ENCODE measurements at places on chromosomes 2 and 18. TPM values are rescaled to one million over a fixed set of nuclear protein-coding genes. Genes with fewer than 3 reads are reported as not detected.
A peak's percentile ranks its signal among the peaks of the same experiment; 100 is the strongest.

Gene KIDINS220
- total RNA-seq, result 74.5 TPM

Gene ZAP70
- total RNA-seq, result 0.99 TPM

Gene INSIG2
- total RNA-seq, result 13.1 TPM

Gene SAG
- not detected for total RNA-seq

Gene MOGAT1
- total RNA-seq, result 0.31 TPM

Gene SMYD1
- total RNA-seq, result 658 TPM

Gene AKAIN1
- total RNA-seq, result not detected

Gene MOCOS
- 0.60 TPM for total RNA-seq

DNA sequence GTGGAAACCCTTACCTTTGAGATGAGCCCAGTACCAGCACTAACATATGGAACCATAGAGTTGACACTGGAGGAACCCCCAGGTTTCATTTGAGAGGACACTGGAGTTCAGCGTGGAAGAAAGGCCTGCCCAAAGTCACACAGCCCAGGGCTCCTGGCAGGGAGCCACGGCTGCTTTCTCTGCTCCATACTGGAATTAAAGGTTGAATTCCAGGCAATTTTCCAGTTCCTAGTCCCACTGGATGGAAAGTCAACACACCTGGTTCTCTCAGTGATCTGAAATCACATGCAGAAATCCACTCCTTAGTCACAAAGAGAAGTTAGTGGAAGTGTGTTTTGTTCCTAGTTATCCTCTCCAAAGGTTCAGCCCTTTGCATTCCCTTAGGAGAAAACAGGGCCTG is 336.1 kb upstream of the SKOR2 start:
- H3K27me3 ChIP-seq, result no peaks in the 10 kb centered on the region
- no peak overlapping the region for H3K4me3 ChIP-seq
- H3K36me3 ChIP-seq, result no peaks in the 10 kb centered on the region
- no peak for DNase-seq
- H3K27ac ChIP-seq, result no peak overlapping the region
- no peaks in the 10 kb centered on the region for H3K4me1 ChIP-seq

DNA sequence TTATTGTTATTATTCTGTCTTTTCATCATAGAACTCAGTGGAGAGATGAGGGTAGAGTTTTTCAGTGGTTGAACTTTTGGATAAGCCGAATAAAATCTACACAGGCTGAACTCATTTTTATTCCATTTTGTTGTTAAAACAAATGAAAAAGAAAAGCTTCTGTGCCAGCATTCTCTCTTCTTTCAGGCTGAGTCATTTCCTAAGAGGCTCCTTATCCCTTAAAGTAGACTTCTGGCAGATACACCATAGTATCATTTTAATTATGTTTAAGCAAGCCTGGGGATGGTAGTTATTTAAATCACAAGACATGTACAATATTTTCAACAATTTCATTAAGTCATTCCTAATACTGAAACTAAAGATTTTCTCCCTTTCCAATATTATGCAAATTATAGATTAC is 1364.0 kb upstream of the NRXN1 start:
- H3K27me3 ChIP-seq, result no peaks in the 10 kb centered on the region
- no peaks in the 10 kb centered on the region for H3K36me3 ChIP-seq

- H3K36me3 ChIP-seq, result no peaks in the 10 kb centered on the region
- no peak overlapping the region for H3K4me3 ChIP-seq
- no peaks in the 10 kb centered on the region for H3K27me3 ChIP-seq
- peaks cover 22% of the 10 kb centered on the region for H3K4me1 ChIP-seq
- no peak for DNase-seq
- peak overlapping the region; percentile 76 for H3K27ac ChIP-seq
Observed at GRCh38 chr2:160970052-160970965, 189.9 kb upstream of the TANK start.

- no peak overlapping the region for H3K27ac ChIP-seq
- no peak for DNase-seq
- peaks cover 26% of the 10 kb centered on the region for H3K4me1 ChIP-seq
- H3K36me3 ChIP-seq, result no peaks in the 10 kb centered on the region
- no peak overlapping the region for H3K4me3 ChIP-seq
- no peaks in the 10 kb centered on the region for H3K27me3 ChIP-seq
Observed at GRCh38 chr2:101842471-101842870, 145.0 kb downstream of the MAP4K4 start.

GRCh38 chr18:416930-417329 is 83.6 kb downstream of the COLEC12 start:
- no peaks in the 10 kb centered on the region for H3K27me3 ChIP-seq
- H3K4me3 ChIP-seq, result no peak overlapping the region
- H3K36me3 ChIP-seq, result no peaks in the 10 kb centered on the region
- H3K4me1 ChIP-seq, result no peaks in the 10 kb centered on the region

DNA sequence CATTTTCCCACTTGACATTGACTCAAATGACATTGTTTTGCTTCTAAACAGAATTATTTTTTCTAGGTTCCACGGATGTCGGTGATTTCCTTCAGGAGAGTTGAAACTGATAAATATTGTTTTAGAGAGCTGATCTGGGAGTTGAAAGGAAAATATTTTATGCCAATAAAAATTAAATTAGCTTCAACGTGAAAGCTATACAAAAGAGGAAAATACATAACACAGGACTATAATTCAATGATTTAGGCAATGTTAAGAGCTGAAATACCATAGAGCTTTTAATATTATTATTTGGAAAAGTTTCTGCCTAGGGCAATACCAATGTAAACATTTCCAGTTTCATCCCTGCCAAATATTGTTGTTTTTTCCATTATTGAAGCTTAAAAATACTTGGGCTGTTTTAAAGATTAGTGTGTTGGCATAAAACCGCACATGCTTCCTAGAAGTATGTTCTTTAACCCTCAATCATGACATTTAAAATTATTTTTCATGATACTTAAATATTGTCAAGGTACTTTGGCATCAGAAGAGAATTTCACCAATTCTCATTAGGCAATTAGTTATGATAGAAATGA is 18.6 kb upstream of the PDE1A start:
- no peaks in the 10 kb centered on the region for H3K36me3 ChIP-seq
- no peaks in the 10 kb centered on the region for H3K27me3 ChIP-seq
- no peak for DNase-seq
- H3K4me3 ChIP-seq, result no peak overlapping the region

DNA sequence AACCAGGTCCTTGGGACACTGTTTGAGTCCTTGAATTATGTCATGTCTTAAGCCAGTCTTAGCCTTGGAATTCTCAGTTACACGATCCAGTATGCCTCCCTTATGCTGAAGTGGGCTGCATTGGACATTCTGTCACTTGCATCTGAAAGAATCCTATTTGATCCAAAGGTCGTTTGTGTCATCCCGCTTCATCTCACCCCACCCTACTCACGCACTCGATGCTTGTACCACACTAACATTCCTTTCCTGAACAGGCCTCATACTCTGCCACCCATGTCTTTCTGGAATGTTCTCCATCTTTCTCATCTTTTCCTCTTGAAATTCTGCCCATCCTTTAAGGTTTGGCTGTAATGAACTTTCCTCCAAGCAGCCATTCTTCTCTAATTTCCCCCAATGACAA is 27.9 kb upstream of the ZFP36L2 start:
- no peaks in the 10 kb centered on the region for H3K27me3 ChIP-seq
- H3K4me1 ChIP-seq, result no peaks in the 10 kb centered on the region
- DNase-seq, result no peak
- H3K36me3 ChIP-seq, result no peaks in the 10 kb centered on the region

DNA sequence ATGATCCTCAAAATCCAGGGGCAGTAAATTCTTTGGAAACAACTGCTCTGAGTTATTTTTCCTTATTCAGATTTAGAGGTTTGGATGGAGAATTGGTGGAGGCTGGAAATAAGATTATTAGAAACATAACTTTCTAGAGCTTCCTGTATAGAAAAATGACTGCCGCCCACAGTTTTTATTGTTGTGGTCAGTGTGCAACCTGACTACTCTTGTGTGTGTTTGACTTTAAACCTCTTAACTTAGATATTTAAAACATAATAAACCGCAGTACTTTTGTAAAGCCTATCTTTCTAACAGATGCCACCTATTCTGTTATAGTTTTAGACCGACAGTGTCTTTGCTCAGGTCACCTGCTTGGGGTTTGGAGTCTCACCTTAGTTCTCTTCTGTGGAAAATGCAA is 115.4 kb upstream of the BCL2L11 start:
- DNase-seq, result no peak
- no peaks in the 10 kb centered on the region for H3K36me3 ChIP-seq
- no peak overlapping the region for H3K27ac ChIP-seq
- H3K4me1 ChIP-seq, result no peaks in the 10 kb centered on the region
- H3K27me3 ChIP-seq, result no peaks in the 10 kb centered on the region

DNA sequence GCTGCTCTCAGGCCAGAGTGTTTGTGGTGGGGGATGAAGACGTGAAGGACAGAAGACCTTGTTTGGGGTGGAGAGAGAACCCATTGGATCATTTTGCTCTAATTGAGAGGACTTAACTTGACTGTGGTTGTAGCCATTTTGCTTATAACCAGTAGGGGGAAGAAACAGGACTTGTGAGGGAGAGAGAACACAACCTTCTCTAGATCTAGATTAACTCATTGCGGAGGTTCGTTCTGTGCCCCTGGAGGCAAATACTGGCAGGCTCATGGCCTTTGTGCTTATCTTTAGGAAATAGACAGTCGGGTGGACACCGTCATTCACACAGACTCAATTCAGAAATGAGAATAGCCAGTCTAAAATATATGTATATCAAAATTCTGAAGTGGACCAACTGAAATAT is 147.0 kb upstream of the LHCGR start:
- no peak for DNase-seq
- H3K4me3 ChIP-seq, result no peak overlapping the region
- no peaks in the 10 kb centered on the region for H3K4me1 ChIP-seq
- no peaks in the 10 kb centered on the region for H3K36me3 ChIP-seq

DNA sequence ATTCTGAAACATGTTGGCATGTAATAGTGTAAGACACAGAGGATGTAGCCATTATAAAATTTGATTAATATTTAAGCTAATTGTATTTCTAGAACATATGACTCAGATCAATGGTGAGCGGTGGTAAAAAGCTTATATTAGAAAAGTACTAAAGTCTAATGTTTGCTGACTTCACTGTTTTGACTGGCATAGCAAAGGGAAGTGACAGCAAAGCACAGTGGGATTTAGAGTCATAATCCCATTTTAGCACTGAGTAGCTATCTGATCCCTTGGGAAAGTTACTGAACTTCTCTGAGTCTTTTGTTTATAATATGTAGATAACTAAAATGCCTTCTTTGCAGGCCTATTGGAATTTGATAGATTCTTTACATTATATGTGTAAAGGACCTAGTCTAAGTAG is 60.4 kb downstream of the KIAA1328 start:
- DNase-seq, result no peak
- H3K27me3 ChIP-seq, result no peaks in the 10 kb centered on the region
- no peaks in the 10 kb centered on the region for H3K36me3 ChIP-seq

DNA sequence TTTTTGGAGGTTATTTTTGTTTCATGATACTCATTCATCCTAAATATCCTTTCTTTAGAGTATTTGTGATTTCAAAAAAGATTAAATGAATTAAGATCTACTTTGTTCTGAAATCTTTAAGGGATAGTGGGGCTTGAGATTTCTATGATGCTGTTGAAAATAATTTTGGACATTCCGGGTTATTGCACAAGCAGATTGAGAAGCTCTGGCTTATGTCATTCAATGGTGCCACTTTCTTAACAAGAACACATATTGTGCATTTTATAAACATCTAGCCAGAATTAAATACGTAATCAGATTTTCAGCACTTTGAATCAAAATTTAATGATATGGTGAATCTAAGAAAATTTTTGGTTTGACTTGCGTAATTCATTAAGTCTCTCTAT is 207.7 kb upstream of the COL3A1 start:
- no peak overlapping the region for H3K27ac ChIP-seq
- no peaks in the 10 kb centered on the region for H3K27me3 ChIP-seq
- no peak for DNase-seq

DNA sequence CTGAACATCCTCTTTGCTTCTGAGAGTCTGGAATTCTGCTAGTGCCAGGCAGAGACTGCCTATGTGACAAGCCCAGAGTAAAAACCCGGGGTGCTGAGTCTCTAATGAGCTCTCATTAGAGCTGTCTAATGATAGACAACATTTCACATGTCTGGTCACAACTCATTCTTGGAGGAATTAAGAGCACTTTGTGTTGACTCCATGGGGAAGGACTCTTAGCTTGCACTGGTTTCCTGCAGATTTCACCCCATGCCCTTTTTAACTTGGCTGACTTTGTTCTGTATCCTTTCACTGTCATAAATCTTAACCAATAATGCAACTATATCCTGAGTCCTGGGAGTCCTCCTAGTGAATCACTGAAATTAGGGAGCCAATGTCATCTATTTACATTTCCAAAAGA is 33.5 kb downstream of the FBXO15 start:
- H3K27ac ChIP-seq, result no peak overlapping the region
- no peak for DNase-seq
- no peaks in the 10 kb centered on the region for H3K27me3 ChIP-seq

- H3K27ac ChIP-seq, result no peak overlapping the region
- no peaks in the 10 kb centered on the region for H3K4me1 ChIP-seq
- peaks cover 9% of the 10 kb centered on the region for H3K27me3 ChIP-seq
- no peak overlapping the region for H3K4me3 ChIP-seq
Observed at GRCh38 chr2:23326330-23326729, 58.6 kb upstream of the KLHL29 start.

DNA sequence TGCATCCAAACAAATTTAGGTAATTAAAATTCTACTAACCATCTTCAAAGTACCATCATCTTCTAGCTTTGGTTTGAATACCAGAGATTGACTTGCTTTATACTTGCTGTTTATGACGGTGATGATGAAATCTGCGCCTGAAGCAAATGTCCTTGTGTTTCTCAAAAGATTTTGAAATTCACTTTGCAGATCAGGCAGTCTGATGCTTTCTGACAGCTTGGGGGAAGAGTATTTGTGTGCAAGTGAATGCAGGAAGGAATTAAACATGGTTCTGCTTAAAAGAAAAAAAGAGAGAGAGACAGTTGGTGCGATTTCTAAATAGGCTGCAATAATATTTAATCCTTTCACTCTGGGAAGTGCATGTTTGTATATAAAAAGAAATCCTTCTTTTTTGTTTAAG is 29.6 kb downstream of the CSRNP3 start:
- H3K27me3 ChIP-seq, result no peaks in the 10 kb centered on the region
- no peak overlapping the region for H3K27ac ChIP-seq
- no peaks in the 10 kb centered on the region for H3K36me3 ChIP-seq
- DNase-seq, result no peak
- H3K4me3 ChIP-seq, result no peak overlapping the region
- H3K4me1 ChIP-seq, result no peaks in the 10 kb centered on the region
